Right forelimb (tissue), 1 donor: ENCODE measurements at places on chromosomes 6 and 20.

GRCh38 chr6:151536188-151536479 lies 42.3 kb downstream of the CCDC170 start:
- DNase-seq = no peak

DNA sequence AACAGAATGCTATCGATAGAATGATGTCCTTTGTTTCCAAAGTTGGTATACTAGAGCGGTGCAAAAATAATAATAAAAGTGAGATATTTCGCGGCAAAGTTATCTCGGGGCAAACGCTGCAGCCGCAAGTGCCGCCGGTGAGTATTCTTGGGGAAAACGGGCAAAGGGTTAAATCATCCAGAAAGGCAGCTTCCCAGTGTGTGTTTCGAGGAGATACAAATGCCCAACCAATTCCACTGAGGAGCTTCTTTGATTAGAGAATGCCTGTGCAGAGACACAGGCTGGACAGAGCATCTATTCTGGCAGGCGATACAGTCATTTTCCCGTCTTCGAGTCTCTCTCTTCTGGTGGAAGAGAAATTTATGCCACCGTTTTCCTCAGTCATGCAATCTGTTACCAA lies 58.0 kb upstream of the MPC1 start:
- no peak for DNase-seq

DNA sequence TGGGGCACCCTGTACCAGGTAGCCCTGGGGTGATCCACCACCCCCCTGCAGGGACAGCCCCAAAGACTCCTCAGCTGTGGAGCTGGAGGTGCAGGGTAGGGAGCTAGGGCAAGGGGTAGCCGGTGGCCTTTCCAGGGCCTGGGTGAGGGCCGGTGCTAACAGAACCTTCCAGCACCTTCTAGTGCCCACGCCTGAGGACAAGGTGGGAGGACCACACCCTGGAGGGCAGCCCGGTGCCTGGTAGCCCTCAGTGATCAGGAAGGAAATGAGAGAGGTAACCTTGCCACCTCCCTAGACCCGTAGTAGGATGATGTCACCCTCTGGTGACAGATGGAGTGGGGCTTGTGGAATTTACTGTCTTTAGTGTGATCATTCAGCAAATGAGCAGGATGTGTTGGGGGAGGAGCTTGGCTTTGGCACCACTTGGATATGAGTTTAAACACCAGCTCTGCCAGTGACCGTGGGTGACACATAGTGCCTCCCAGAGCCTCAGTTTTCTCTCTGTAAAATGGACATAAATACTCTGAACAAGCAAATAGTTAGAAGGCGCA lies 187.7 kb downstream of the NFATC2 start:
- no peak for DNase-seq

DNA sequence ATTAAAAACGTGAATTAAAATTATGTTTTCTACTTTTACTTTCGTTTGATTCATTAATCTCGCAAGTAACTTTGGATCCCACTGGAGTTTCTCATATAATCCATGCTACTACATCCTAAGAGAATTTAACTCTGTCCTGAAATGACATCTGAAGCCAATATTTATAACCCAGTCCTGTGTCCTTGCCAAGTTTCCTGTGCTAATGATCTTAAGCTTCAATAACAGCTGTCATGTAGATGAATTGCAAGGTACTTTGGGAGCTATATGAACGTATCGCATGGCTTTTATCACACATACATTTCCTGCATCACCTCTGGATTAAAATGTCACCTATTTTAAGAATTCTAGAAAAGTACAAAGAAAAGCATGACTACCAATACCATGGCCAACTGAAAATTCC lies 833.8 kb upstream of the CITED2 start:
- no peak for DNase-seq

DNA sequence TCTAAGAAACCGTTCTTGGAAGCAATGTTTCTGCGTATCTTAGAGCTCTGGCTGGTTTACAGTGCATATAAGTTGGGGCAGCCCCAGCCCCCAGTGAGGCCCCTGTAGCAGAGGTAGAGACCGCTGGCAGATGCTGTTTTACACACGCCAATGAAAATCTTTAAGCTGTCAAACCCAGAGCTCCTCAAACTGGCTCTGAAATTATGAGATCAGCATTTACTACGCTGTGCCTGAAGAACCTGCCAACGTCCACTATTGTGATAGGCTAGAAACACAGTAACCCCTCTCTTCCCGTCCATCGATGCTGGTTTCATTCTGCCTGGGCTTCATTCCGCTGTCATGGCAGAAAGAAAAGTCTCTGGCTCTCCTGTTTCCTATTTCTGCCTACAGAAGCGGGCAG lies 160.6 kb downstream of the SMOC2 start:
- peak; percentile 49 for DNase-seq

GRCh38 chr20:52536841-52537400 lies 345.3 kb upstream of the ZFP64 start:
- no peak for DNase-seq

DNA sequence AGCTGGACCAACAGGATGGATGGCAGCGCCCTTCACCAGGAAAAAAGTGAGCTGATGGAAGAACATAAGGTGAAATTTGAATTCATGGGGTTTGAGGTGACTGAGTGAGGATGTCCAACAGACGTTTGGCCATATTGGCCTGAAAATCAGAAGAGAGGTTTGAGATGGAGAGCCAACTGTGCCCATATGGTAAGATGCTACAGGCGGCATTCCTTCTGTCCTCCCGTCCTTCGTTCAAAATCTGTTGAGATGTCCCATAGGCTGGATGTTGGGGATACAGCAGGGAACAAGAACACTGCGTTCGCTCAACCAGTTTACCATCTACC lies 468 bp upstream of the CMTR1 start:
- DNase-seq = no peak

GRCh38 chr20:49993301-49993751 lies 10.5 kb downstream of the SNAI1 start:
- DNase-seq = no peak

DNA sequence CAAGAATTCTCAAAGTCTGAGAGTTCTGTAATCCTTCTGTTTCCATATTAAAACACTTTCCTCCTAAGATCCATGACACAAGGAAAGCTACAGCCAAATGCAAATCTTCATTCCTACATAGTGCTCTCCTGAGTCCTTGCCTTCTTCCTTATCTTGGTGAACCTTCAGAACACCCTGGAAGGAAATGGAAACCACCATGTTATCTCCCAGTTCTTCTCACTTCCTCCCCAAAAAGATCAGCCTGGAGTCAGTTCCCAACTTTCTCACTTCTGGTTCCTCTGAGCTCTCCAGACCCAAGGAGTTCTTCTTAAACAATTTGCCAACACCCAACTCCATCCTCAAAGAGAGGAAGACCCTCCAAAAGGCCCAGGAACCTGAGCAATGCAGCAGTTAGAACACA lies 193.3 kb upstream of the CCN2 start:
- DNase-seq = no peak

DNA sequence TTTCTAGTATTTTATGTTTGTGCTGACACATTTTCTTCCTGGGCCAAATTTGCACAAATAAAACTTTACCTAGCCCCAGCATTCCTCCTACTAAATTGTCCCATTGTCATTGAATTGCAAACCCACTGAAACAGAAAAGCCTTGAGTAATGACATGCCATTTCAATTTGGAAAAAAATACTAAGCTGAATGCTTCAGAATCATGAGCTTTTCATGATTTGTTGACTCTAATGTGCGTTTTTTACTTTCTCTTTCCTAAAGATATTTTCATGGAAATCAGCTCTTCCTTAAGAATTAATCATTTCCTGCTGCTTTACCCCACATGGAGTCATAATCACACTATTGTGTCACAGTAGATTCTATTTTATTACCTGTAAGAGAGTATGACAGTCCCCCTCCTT lies 47.4 kb downstream of the TRDN start:
- no peak for DNase-seq

GRCh38 chr20:55417836-55418235 lies 587.5 kb downstream of the CBLN4 start:
- DNase-seq = no peak

- no peak for DNase-seq
Measured at GRCh38 chr20:44683263-44684046, 31.7 kb upstream of the CCN5 start.

GRCh38 chr6:14533446-14533845 lies 415.9 kb downstream of the CD83 start:
- DNase-seq = no peak

GRCh38 chr6:118869894-118870589 lies 23.9 kb upstream of the ASF1A start:
- DNase-seq = no peak

DNA sequence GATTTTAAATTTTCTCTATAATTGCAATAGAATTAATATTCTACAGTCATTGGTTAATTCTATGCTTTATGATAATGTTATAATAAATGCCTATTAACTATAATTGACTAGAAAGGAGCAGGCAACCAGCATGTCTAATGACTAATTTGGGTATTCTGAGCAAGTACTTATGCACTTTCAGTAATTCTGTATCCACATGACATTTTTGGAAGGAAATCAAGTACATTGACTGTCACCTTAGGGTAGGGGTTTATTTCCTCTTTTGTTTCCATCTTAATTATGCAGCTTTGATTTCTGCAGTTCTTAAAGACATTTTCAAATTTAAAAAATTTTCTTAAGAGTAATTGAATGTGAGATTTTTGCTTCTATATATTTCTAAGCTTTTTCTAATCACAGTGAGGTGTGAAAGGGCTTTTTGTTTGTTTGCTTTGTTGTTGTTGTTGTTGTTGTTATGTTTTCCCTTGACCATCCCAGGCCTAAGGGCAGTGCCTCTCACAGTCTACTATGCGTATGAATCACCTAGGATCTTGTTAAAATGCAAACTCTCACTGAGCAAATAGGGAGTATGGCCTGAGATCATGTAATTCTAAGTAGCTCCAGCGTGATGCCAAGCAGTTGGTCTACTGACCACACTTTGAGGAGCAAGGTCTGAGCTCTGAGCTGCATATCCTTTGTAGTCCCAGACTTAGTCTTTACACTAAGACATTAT lies 467.1 kb upstream of the RNF217 start:
- no peak for DNase-seq

GRCh38 chr20:47724910-47725247 lies 60.4 kb downstream of the SULF2 start:
- no peak for DNase-seq

- no peak for DNase-seq
Measured at GRCh38 chr6:148311966-148312669, 30.5 kb upstream of the SASH1 start.

DNA sequence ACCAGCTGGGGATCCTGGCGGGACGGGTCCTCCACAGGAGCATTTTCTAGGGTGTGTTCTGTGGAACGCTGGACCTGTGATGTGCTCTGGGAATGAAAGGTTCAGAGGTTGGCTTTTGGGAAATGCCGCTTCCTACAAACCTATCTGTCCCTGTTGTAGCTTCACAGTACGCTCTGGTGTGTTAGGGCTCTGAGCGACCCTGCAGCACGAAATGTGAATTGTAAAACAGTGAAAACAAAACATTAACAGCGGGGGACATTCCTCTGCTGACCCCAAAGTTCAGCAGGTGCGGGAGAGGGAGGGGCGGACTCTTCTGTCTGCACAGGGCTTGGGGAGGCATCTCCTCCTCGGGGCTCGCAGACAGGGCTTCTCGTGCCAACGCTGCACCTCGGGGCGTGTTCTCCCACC lies 155.9 kb downstream of the NRN1 start:
- no peak for DNase-seq

DNA sequence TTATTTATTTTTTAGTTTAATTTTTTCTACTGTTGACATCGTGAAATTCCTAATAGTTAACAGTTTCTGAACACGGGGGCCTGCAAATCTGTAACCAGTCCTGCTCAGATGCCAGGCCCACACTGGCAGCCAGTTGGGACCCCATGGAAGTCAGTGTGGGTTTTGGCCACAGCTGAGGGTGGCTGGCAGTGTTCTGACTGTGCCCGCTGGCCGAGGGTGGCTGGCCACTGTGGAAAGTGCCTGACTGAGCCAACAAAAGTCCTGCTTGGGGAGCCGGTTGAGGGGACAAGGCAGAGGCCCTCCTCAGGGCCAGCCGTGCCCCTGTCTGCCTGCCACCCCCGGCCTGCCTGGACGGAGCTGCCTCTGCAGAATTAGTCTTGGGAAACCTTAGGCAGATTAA lies 4.1 kb upstream of the PMEPA1 start:
- no peak for DNase-seq

GRCh38 chr6:109579361-109579760 lies 96.3 kb upstream of the ZBTB24 start:
- no peak for DNase-seq

DNA sequence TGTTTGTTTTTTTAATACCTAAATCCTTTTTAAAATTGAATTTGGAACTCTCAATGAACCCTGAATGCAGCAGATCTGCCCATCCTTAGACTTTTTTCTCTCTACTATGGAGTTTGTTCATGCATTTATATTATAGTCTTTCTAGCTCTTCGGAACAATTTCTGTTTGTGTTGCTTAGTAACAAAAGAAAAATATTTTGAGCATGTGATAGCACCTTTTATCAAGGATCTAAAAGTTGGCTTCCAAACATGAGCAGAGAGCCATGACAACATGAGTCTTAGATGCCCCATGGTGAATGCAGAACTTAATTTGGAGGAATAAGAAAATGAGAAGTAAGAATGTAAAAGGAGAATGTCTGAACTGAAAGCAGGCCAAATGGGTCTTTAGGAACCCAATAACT lies 133.7 kb downstream of the EDN1 start:
- no peak for DNase-seq

DNA sequence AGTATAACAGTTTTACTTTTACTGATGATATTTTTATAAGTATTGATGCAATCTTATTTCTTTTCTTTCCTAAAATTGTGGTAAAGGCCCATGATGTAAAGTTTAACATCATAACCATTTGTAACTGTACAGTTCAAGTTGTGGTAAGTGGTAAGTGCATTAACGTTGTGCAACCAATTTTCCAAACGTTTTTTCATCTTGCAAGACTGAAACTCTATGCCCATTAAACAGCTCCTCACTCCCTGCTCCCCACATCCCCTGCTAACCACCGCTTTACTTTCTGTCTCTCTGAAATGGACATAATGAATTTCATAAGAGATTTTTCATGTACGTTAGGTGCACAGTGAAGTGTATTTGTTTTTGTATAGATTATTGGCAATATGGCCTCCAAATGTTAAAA lies 106.0 kb downstream of the PACRG start:
- no peak for DNase-seq

- no peak for DNase-seq
Measured at GRCh38 chr20:25032065-25032477, 25.9 kb downstream of the ACSS1 start.

- no peak for DNase-seq
Measured at GRCh38 chr6:74993136-74993535, 212.7 kb downstream of the COL12A1 start.

DNA sequence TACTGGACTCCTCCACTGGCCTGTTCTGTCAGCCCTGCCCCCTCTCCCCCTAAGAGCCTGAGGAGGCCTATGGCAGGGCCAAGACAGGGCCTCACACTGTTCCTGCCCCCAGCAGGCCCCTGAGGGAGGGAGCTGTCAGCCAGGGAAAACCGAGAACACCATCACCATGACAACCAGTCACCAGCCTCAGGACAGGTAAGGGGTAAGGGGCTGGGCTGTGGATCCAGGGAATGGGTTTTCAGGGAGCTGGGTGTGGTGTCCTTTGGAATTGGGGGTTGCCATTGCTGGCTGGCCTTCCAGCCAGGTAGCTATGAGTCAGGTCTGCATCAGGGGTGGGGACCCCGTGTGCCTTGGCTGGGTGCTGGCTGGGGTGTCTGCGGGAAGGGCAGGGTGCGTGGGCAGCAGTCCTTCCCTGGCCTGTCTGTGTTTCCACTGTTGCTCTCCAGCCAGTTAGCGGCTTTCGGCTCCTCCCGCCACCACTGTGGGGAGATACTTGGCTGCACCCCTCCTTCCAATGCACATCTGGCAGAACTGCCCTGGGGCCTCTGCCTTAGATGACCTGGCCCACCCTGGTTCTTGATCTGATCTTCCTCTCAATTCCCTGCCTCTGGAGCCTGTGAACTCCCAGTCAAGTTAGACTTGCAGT lies 3.9 kb downstream of the SLC29A1 start:
- DNase-seq = no peak
